ENCODE measurements at places on chromosomes 12 and 14.

GRCh38 chr12:89858718-89859117 lies 150.1 kb upstream of the ATP2B1 start:
- no peak for DNase-seq

- DNase-seq: no peak
Observed at GRCh38 chr12:52798671-52799504, 3.0 kb upstream of the KRT3 start.

- no peak for DNase-seq
Observed at GRCh38 chr14:42428996-42429395, 822.3 kb downstream of the LRFN5 start.

DNA sequence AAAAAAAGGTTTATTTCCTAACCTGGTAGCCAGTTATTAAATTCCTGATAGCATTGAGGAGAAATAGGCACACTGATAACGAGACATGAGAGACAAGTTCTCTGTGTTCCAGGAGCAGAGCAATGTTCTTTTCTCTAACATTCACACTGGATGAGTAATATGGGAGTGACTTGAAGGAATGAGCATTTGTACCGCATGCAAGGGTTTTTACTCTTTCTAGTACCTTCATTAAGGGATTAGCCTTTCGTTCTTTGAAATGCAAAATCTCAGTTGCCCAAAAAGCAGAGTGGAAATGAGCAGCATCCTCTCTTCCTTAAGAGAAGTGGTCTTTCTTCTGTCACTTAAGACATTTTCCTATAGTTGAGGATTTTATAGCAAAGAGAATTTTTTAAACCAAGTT lies 54.7 kb downstream of the FGD4 start:
- no peak for DNase-seq

GRCh38 chr12:114339626-114340025 lies 66.3 kb downstream of the TBX5 start:
- no peak for DNase-seq

GRCh38 chr12:99985631-99986030 lies 895 bp upstream of the ANKS1B start:
- no peak for DNase-seq

GRCh38 chr14:20754308-20754707 lies 8.6 kb downstream of the EDDM3A start:
- no peak for DNase-seq

- no peak for DNase-seq
Observed at GRCh38 chr12:52137746-52138145, 54.1 kb downstream of the KRT80 start.

DNA sequence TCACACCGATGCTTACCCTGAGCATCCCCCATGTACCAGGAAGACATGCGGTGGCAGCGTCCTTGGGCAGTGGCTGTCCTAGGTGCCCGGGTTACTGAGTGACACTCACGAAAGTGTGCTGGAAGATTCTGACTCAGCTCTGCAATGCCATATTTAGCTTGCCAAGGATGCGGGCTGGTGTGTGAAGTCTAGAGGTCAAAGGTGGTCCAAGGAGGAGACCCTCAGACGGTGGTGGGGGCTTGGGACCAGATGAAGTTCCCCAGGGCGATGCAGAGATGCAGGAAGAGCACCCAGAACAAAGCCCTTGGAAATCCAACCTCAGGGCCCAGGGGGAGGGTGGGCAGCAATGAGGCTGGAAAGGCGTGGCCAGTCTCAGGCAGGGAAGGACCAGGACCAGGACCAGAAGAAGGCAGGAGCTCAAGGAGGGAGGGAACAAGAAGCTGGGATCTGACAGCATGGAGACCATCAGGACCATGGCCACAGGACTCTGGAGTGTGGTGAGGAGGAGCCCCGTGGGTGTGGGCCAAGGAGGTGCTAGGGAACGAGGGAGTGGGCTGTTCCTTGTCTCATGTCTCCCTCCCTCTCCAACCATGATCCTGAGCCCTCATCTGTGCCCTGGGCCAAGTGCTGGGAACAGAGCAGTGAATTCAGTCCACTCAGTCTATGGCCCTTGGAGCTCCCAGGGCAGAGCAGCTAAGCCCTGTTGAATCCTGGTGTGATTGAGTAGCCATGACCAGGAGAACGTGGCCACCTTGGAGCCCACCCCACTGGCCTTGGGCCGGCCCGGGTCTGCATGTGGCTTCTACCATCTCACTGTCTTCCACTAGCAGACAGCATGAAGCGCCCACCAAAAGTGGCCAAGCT lies 310.1 kb upstream of the DIO3 start:
- DNase-seq: no peak

DNA sequence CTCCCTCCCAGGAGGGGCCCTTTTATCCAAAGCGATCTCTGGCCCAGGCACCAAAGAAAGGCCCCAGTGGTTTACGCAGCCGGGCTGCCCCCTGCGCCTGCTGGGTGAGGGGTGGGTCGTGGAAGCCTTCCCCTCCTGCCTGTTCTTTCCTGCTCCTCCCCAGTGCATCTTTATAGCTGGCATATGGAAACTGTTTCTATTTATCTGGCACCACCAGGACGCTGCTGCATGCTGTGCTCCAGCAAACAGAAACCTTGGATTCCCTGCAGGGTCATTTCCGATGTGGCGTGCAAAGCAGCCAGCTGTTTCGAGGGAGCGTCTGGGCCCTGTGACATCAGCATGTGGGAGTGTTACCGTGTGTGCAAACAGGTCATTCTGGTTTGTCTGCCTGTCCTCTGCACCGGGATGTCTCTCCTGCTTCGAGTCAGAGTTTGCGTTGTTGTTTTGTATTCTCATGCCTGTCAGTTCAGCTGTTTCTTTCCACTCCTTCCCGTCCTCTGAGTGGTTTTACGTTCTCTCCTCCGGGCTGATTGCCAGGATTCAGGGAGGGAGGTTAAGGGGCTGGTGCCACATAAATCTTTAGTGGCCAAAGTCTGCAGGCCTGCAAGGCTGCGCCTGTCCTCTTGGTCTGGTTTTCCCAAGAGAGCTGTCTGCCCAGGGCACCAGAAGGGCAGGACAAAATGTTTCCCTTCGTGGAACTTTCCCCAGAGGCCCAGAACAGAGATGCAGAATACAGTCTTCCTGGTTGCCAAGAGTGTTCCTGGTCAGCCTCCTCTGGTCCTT lies 24.6 kb downstream of the TPCN1 start:
- no peak for DNase-seq

- DNase-seq: no peak
Observed at GRCh38 chr14:89533766-89534165, 116.7 kb upstream of the FOXN3 start.

GRCh38 chr14:21037156-21037555 lies 2.5 kb upstream of the RNASE13 start:
- no peak for DNase-seq

DNA sequence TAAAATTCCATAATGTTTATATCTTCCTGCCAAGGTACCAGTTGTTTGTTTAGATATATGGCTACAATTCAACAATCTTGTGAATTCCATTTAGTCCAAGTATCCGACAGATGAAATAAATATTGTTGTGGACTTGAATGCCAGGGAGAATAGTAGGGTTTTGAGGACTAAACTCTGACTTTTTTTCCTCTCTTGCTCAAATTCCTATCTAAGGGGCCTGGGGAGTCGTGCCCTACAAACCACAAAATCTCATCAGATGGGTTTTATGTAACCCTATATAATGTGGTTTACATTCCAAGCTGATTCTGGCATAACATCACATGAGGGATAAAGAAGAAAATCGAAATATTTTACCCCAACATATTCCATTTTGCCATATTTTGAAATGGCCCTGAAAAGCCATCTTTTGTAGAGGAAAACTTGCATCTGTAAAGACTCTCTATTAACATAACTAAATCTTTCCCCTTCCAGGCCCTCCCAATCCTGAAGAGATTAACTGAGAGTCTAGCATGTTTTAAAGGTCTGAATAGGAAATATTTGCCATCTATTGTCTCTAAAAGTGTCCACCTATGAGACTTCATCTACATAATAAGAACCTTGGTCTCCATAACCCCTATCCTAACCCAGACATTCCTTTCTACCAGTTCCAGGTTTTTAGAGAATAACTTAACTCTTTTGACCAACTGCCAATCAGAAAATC lies 184.7 kb upstream of the KITLG start:
- DNase-seq: no peak

- DNase-seq: no peak
Observed at GRCh38 chr12:119804011-119804641, 73.0 kb downstream of the CIT start.

DNA sequence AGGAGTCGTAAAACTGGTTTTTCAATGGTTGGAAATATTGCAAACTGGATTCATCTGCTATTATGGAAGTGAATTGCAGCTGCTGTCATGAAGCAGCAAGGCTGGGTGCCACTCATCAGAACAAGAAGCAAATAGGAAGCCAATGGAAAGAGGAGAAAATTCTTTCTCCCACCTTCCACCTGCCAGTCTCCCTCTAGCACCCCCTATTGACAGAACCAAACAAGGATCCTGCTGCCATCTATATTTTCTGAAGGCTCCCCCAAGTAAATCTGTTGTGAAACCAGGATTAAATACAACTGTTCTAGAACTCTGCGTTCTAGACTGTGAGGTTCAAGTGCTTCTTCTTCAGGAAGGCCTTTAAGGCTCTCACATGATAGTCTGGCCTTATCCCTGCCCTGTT lies 286.6 kb downstream of the AACS start:
- DNase-seq: no peak

- no peak for DNase-seq
Observed at GRCh38 chr12:79547044-79547734, 143.6 kb downstream of the PAWR start.

DNA sequence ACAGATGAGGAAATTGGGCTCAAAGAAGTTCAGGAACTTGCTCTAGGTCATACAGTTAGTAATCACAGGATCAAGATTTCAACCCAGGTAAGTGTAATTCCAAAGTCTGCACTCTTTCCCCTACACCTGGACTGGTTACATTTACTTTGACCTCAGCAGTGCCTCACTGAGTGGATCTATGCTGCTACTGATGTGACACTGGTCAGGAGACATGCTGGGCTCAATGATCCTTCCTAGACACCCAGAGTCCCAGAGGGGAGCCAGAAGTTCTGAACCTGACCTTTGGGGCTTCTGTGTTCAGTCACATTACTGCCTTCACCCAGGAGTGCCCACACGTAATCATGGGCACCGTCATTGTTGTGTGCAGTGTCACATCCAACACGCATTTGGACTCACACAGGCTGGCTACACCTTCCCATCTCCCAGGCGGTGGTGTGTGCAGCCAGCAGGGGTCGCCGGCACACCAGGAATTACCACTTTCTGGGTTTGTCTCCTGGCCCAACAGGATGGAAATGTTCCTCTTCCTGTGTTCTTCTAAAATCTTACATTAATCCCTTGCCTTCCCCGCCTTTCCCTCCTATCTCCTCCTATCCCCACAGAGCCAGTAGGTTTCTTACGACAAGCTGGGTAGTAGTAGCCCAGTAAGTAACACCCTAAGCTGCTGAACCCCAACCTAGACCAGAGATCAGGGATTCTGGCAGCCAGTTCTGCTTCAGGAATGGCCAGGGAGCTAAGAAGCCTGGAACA lies 25.6 kb downstream of the CALCOCO1 start:
- DNase-seq: peak; percentile 84

DNA sequence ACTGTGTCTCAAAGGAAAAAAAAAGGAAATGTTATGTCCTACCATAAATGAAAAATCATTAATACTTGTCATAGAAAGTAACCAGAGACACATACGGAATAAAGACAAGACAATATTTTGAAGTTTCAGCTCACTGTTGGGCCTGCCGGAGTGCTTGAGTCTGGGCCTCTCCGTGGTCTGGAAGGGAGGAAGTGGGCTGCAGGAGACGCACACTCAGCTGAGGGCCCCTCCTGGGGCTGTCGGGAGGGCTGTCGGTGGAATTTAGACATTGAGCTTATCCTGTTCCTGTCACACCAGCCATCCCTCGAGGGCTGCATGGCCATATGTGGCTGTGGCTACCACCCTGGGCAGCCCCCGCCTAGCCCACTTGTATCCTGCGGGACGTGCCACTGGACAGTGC lies 80.6 kb downstream of the DDX51 start:
- DNase-seq: no peak

- no peak for DNase-seq
Observed at GRCh38 chr14:94989946-94990345, 167.4 kb downstream of the DICER1 start.

DNA sequence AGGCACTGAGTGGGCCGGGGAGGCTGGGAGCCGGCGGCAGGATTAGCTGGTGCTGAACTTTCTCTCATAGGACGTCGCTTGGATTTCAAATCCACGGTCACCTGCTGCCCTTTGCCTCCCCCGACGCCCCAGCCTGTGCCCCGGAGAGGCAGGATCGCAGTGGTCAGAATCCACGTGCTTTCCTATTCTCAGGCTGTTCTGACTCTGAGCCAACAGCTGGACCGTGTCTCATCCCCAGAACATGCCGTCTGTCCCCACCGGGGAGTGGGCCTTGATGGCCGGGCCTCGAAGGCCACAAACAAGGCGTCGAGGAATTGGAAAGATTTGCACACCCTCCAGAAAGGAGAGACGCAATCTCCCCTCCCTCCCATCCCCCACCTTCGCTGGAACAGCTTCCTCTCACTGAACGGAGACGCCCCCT lies 18.5 kb upstream of the MLXIP start:
- DNase-seq: no peak

DNA sequence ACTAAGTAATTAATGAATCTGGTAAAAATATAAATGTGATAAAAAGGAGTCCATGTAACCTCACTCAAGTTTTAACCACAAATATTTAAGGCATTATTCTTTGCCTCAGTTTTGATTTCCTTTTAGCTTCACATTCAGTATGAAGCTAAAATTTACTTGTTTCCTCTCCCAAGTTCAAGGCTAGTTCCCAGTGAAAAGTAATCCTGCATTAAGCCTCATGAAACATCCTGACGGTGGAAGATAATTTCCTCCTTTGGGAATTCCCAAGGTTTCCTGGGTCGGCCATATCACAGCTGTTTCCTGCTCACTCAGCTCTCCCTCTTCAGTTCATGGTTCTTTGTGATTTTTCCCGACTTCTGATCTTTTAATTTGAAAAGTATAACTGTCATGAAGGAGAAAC lies 1256.8 kb upstream of the FLRT2 start:
- DNase-seq: no peak

DNA sequence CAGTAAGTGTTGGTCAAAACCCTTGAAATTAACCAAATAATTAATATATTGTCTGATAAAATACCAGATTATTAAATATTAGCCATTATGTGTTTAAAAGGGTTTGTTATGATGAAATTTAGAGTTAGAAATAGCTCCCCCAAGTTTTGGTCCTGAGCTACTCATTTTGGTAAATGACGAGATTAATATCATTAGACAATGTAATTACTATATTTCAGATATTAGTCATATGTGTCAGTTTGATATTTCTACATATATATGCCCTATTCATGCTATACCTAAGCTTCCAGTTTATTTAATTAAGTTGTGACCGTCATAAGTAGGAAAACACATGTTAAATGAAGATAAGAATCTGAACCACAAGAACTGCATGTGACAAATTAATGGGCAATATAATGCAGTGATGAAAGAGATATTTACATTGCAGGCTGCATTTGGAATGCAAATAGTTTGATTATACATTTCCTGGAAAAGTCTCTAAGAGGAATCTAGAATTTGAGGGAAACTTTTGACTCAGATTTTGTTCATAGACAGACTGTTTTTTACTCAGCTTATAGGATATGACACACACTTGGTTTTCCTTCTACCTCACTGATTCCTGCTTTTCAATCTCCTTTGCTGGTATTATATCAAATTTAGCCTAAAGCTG lies 70.5 kb downstream of the TBC1D30 start:
- DNase-seq: no peak

Measured in activated CD4-positive, alpha-beta memory T cell treated with anti-CD3 and anti-CD28 coated beads for 36 hours (primary cell).